ENCODE measurements at places on chromosomes 5 and 9.

DNA sequence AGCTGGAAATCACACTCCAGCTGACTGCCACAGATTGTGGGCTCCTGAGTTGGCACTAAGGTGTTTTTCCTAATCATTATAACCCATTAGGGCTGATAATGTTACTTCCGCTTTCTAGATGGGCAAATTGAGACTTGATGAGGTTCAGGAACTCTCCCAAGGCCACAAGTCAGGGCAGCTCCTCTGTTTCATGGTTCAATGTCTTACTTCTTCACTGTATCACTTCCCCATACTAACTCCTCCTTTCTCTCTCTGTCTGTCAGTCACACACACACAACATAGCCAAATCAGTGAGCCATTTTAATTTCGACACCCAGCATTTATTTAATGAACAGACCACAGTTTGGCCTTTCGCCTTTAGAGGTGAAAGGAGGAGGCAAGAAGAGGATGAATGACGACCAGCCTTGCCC, 17.8 kb upstream of the TRAF1 start:
- no peak for DNase-seq

DNA sequence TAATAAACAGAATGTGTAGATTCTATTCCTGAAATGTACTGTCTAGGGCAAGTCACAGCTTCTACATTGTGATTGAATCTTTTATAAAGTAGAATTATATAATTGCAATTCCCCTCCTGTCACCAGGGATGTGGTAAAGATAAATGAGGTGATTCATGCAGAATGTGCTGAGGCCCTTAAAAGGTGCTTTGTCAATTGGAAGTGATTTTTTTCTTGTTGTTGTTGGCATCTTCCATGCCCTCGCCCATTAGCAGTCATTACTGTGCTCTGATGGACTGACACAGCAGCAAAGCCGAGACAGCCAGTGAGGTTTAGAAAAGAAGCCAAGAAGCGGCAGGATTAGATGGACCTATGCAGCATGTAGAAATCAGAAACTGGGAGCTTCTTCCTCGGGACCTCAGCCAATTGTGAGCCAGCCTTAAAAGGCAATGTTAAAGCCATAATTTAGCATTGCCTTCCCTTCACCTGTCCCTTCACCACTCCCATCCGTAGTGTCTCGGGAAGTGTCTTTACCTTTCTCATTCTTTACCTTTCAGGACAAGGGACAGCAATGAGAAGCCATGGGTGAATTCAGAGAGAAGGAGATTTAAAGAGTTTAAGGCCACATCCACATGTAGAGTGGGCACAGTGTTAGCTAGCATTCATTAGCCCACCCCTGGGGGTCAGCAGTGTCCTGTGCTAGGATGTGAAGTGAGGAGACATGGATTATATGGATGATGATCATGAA, 257.8 kb downstream of the PLK2 start:
- no peak for DNase-seq

GRCh38 chr9:5514617-5515260, 4.4 kb downstream of the PDCD1LG2 start:
- no peak for DNase-seq

GRCh38 chr9:87513161-87513560, 15.5 kb downstream of the DAPK1 start:
- peak; percentile 43 for DNase-seq

GRCh38 chr5:89015409-89015808, 132.4 kb upstream of the MEF2C start:
- no peak for DNase-seq

DNA sequence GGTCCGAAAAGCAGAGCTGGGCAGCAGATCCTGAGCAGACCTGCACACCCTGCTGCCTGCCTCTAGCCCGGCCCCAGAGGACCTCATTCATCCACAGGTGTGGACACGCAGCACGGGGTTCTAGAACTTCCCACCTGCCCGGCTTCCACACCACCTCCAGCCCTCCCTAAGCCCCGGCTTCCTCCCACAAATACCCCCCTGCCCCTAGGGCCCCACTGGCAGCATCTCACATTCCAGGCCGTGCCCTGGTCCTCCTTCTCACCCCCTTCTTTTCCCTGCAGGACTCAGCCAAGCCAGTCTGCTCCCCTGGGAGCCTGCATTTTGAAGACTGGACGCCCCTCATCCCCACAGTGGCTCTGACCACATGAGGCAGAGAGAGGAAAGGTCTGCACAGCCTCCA, 138.9 kb downstream of the ADAMTS2 start:
- DNase-seq, result no peak

- no peak for DNase-seq
These were observed 14.5 kb downstream of the ORM2 start for GRCh38 chr9:114344188-114344566.

GRCh38 chr9:33172256-33173238, 5.4 kb upstream of the B4GALT1 start:
- peak; percentile 77 for DNase-seq

DNA sequence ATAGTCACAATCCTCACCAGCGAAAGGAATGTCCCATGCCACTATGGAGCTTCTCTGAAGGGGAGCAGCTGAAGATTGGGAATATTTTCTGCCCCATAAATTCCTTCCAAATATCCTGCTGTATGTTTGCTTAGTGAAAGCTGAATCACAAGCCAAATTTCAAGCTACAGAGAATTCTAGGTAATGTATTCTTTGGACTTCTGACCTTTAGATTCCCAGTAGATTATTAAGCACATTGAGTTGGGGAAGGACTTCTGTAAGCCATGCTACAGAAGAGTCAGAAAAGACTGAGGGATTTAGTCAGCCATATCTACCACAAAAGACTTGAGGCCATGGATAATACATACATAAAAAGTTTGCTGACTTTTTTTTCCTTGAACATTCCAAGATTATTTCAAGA, 1342.0 kb upstream of the NUDT12 start:
- no peak for DNase-seq

DNA sequence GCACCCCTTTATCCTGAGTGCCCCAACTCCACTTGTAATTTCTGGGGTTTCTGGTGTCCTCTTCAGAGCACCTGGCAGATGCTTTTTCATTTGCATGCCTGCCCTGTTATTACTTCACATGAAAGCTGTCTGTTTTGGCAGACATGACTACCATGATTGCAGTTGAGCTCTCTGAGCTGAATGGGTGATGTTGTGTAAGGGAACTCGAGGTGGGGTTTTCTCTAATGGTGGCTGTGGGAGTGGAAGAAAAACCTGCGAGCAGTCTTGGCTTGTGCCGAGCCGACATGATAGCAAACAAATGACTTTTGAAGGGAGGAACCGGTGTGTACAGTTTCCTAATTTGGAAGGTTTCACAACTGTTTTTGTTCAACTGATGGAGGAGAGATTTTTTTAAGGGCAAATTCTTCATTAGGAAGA, 196.2 kb downstream of the AOPEP start:
- no peak for DNase-seq

- no peak for DNase-seq
These were observed 213.6 kb downstream of the GDNF start for GRCh38 chr5:37626266-37626665.

GRCh38 chr9:109781541-109782197, 1.7 kb downstream of the PALM2AKAP2 start:
- no peak for DNase-seq

All from dermis blood vessel endothelial cell (primary cell).